ENCODE measurements at places on chromosomes 1 and 21. TPM values are rescaled to one million over a fixed set of nuclear protein-coding genes. Genes with fewer than 3 reads are reported as not detected.

- no peak overlapping the region for H3K27ac ChIP-seq
- H3K27me3 ChIP-seq = peaks cover 23% of the 10 kb centered on the region
- no peak for DNase-seq
- no peaks in the 10 kb centered on the region for H3K36me3 ChIP-seq
Measured at GRCh38 chr1:235929216-235929615, 62.5 kb upstream of the LYST start.

DNA sequence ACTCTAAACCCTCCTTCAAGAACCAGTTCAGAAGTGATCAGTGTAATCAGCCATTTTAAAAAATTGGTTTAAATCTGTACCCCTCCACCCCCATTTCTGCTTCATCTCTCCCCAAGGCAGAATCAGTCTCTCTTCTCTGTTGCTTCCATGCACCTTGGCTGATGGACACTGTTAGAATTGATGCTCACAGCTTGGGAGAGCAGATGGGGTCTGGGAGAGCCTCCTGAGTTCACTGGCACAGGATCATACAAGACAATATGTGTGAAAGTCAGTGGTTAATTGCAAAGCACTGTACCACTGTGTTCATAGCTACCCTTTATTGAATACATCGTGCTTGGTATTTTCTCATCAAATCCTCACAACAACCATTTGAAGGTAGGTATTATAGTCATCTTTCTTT is 140.9 kb downstream of the ROR1 start:
- H3K4me1 ChIP-seq = no peaks in the 10 kb centered on the region
- H3K27me3 ChIP-seq = peaks cover 55% of the 10 kb centered on the region
- no peak overlapping the region for H3K27ac ChIP-seq
- H3K36me3 ChIP-seq = no peaks in the 10 kb centered on the region
- DNase-seq = no peak
- no peak overlapping the region for H3K4me3 ChIP-seq

DNA sequence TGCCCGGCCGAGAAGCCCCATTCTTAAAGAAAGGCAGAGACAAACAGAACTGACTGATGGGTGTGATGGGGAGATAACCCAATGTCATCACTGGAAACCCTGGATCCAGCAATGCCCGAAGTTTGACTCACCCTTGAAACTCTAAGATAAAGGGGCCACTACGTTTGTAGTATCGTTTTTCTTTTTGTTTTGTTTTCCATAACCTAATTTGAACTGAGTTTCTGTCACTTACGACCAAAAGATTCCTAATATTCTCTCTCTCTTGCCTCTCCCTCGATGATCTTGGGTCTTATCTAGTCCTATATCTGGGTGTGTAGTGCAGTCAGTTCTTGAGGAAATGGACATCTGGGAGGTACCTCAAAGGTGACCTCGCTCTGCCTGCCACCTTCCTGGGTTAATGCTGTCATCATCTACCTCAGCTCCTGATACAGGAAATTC is 57.8 kb upstream of the ID3 start:
- DNase-seq = no peak
- peak overlapping the region; percentile 25 for H3K4me3 ChIP-seq
- no peaks in the 10 kb centered on the region for H3K36me3 ChIP-seq
- H3K4me1 ChIP-seq = peaks cover 74% of the 10 kb centered on the region

GRCh38 chr1:85090225-85090624 is 41.9 kb upstream of the MCOLN3 start:
- H3K36me3 ChIP-seq = peaks cover 6% of the 10 kb centered on the region
- H3K4me3 ChIP-seq = no peak overlapping the region
- H3K27me3 ChIP-seq = peaks cover 35% of the 10 kb centered on the region
- H3K27ac ChIP-seq = no peak overlapping the region
- no peak for DNase-seq

DNA sequence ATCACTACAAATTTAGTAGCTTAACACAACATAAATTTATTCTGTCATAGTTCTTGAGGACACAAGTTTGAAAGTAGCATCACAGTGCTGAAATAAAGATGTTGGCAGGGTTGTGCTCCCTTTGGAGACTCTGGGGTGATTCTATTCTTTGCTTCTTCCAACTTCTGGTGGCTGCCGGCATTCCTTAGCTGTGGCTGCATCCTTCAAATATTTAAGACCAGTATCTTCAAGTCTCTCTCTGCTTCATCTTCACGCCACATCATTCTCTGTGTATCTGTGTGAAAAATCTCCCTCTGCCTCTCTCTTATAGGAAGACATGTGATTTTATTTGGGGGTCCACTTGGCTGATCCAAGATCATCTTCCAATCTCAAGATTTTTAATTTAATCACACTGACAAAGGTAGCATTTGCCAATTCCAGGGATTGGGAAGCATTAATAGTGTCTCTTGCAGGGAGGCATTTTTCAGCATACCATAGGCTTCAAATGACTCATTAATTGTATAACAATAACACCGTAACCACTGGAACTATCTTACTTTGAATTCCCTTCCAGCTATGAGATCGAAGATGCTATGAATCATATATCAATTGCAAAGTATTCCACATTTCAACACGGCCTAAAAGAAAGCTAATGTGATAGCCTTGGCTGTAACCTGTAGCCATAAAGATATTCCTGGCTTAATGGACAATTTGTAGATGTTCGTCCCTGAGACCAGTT is 74.6 kb downstream of the DPT start:
- H3K4me1 ChIP-seq = no peaks in the 10 kb centered on the region
- H3K4me3 ChIP-seq = no peak overlapping the region
- H3K27me3 ChIP-seq = peaks cover 30% of the 10 kb centered on the region
- H3K36me3 ChIP-seq = no peaks in the 10 kb centered on the region

DNA sequence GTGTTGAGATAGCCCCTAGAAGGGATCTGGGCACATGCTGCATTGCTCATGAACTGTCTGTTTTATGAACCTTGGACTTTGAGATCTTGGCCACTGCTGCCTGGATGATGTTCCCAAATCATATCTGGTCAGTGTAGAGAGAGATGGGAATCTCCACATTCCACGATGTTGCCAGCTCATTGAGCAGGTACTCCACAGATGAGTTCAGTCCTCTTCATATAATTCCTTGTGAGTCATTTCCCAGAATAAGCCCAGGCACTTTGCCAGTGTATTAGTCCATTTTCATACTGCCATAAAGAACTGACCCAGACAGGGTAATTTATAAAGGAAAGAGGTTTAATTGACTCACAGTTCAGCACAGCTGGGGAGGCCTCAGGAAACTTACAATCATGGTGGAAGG is 254.0 kb upstream of the RUNX1 start:
- H3K36me3 ChIP-seq = no peaks in the 10 kb centered on the region
- no peak for DNase-seq
- no peak overlapping the region for H3K4me3 ChIP-seq
- no peaks in the 10 kb centered on the region for H3K4me1 ChIP-seq
- H3K27me3 ChIP-seq = peaks cover 24% of the 10 kb centered on the region
- no peak overlapping the region for H3K27ac ChIP-seq

DNA sequence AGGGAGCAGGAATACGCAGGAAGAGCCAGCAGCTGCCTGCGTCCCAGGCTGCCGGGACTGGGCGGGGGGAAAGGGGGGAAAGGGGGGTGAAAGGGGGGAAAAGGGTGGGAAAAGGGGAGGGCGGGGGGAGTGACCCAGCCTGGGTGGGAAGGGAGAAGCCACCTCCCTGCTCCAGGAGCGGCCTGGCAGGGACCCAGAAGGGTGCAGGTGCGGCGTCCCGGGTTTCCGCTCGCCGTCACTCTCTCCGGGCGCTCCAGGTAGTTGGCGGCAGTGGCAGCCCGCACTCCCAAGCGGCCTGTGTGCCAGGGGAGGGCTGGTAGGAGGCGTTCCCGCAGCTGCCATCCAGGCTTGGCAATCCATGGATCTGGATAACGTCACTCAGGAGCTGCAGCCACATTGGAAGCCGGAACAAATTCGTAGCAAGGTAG is 141.0 kb upstream of the NGF start:
- H3K27ac ChIP-seq = no peak overlapping the region
- H3K36me3 ChIP-seq = peaks cover 2% of the 10 kb centered on the region
- peaks cover 55% of the 10 kb centered on the region for H3K27me3 ChIP-seq
- DNase-seq = no peak
- H3K4me1 ChIP-seq = no peaks in the 10 kb centered on the region

DNA sequence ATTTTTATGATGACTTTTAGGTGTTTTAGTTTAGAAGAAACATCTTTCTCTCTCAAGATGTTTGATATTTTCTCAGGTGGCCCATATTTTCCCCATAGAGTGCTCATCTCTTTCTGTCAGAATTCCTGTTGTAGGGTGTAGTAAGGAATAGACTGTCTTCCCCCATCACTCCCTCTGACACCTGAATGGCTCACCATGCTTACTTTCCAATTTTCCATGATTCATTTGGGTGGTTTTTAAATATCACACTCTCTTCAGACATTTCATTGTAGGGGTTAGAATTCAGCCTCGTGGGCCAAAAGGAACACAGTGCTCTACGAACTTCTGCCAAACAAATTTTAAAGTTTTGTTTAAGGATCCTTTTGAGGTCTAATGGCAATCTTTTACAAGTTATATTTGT is 24.0 kb downstream of the GIPC2 start:
- H3K27me3 ChIP-seq = peaks cover 37% of the 10 kb centered on the region
- no peak overlapping the region for H3K4me3 ChIP-seq
- H3K36me3 ChIP-seq = no peaks in the 10 kb centered on the region
- H3K4me1 ChIP-seq = no peaks in the 10 kb centered on the region
- no peak overlapping the region for H3K27ac ChIP-seq

DNA sequence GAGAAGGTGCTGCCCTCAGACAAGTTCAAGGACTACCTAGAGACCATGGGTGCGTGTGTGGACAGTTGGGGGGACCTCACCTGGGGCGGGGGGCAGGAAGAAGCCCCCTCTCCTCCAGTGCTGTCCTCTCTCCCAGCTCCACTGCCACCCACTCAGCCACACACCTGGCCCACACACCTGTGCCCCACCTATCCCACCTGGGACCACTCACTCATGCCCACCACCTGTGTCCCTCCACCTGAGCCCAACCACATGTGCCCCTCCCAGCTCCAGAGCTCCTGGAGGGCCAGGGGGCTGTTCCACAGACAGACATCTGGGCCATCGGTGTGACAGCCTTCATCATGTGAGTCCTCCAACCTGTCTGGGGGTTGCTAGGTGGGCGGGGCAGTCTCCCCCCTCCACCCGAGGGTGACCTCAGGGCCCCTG is 29.0 kb downstream of the TRIM11 start:
- H3K4me1 ChIP-seq = peaks cover 10% of the 10 kb centered on the region
- peak overlapping the region; percentile 67 for H3K4me3 ChIP-seq
- no peak for DNase-seq

The MED8 gene
- total RNA-seq = 13.7 TPM

Measured in T-helper 17 cell (primary cell).